ENCODE measurements at places on chromosomes 3 and 15. TPM values are rescaled to one million over a fixed set of nuclear protein-coding genes. Genes with fewer than 3 reads are reported as not detected.

Gene ACSBG1
- under 0.01 TPM for total RNA-seq

Gene CDHR4
- 0.27 TPM for total RNA-seq

Gene NRG4
- 0.54 TPM for total RNA-seq

DNA sequence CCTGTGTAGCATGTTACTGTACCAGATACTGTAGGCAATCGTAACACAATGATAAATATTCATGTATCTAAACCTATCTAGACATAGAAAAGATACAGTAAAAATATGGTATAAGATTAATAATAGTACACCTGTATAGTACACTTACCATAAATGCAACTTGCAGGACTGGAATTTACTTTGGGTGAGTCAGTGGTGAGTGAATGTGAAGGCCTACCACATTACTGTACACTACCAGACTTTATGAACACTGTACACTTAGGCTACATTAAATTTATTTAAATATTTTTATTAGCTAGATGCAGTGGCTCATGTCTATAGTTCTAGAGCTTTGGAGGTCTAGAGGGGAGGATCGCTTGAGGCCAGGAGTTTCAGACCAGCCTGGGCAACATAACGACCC is 186.6 kb upstream of the ROPN1 start:
- DNase-seq, result no peak

DNA sequence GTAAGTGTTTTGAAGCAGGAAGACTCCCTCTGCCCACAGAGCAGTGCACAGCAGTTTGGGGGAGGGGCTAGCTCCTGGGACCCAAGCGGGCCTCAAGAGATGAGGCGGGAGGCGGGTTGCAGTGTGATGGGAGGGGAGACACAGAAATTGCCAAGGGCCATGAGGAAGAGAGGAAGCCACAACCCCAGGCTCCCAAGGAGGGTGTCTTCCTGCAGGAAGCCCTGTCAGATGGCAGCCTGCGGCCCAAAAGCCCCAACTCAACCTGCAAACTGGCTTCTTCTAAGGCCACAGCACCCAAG is 7.3 kb upstream of the ISLR2 start:
- DNase-seq, result peak; percentile 42

DNA sequence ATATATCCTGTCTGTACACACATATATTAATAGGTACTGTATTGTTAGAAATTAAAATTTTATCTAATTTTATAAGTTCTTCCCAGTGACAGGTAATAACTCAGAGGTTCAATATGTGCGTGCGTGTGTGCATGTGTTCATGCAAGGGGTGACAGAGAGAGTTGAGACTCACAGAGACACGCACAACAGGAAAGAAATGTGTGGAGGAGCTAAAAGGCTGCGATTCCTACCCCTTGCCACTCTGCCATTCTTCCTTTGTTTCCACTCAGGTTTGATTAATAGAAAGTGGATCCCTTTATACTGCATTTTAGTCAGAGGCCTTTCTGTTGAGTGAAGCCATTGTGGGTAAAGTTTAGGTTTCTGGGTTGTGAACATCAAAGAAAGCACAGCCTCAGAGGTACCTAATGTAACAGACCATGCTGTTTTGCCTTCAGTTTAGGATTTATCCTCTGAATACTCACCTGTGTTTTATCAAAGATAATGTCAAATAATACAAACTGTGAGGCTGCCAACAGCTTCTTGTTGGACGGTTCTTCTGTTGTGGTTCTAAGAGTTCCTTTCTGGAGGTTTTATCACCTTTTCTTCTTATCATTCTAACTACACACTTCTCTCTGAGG is 182.3 kb downstream of the EPHA3 start:
- DNase-seq, result no peak

DNA sequence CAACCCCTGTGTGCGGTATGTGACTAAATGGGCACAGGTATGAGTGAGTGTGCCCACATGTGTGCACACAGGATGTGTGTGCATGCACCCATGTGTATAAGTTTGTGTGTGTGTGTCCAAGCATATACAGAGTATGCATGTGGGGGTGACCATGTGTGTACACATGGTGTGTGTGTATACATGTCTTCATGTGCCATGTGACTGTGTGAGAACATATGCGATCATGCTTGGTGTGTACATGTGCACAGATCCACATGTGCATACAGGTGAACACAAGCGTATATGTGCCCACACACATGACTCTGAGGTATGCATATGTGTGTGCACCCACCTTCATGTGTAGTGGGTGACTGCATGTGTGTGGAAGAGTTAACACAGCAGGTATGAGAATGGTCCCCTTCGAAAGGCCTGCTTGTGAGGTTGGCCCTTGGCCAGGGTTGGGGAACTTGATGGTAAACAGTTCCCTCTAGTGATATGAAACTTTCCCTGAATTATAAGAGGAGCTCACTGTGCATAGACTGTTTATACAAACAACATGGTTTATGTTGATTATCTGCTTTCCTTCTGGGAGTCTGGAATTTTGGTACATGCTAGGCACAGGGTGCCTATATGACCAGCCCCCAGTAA is 10.3 kb downstream of the PFKFB4 start:
- no peak for DNase-seq

- no peak for DNase-seq
These were observed 177.3 kb upstream of the RGMA start for GRCh38 chr15:93266291-93266690.

DNA sequence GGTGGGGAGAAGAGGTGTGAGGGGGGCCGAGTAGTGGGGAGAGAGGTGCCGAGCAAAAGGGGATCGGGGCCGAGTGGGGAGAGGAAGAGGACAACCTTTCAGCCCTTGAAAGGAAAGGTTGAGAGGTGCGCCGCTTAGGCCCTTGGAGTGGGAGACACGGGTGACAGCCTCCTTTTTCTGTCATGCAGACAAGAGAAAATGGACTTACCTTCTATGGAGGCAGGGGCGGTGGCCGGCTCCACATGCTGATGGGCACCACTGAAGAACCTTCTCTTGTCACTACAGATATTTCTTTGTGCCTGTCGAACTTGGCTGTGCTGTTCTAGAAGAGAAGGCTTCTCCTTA is 421 bp downstream of the KLHL18 start:
- DNase-seq, result no peak

- DNase-seq, result no peak
These were observed 361.9 kb upstream of the ICE2 start for GRCh38 chr15:60840703-60841411.

DNA sequence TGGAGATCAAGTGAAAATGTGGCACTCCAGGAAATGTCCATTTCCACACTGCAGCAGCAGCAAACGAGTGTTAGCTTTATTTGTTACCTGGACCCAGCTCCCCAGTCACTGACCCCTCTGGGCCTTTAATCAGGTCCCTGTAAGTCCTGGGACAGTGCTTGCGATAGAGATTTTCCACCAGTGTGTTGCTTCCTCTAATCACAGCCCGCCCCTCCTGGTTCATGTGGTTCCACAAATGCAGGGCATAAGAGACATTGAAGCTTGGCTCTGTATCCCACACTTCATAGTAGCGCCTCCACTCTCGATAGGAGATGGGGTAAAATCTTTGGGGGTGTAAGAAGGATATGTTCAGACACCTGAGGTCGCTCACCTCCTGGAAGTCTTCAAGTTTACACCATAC is 8.0 kb downstream of the A4GNT start:
- no peak for DNase-seq

- no peak for DNase-seq
These were observed 61.8 kb downstream of the IL16 start for GRCh38 chr15:81258455-81258854.

GRCh38 chr3:11641683-11642430 is 1.9 kb downstream of the VGLL4 start:
- peak; percentile 26 for DNase-seq
